Progenitor cell of endocrine pancreas (in vitro differentiated cells): ENCODE measurements at places on chromosomes 2 and 18. TPM values are rescaled to one million over a fixed set of nuclear protein-coding genes. Genes with fewer than 3 reads are reported as not detected.

DNA sequence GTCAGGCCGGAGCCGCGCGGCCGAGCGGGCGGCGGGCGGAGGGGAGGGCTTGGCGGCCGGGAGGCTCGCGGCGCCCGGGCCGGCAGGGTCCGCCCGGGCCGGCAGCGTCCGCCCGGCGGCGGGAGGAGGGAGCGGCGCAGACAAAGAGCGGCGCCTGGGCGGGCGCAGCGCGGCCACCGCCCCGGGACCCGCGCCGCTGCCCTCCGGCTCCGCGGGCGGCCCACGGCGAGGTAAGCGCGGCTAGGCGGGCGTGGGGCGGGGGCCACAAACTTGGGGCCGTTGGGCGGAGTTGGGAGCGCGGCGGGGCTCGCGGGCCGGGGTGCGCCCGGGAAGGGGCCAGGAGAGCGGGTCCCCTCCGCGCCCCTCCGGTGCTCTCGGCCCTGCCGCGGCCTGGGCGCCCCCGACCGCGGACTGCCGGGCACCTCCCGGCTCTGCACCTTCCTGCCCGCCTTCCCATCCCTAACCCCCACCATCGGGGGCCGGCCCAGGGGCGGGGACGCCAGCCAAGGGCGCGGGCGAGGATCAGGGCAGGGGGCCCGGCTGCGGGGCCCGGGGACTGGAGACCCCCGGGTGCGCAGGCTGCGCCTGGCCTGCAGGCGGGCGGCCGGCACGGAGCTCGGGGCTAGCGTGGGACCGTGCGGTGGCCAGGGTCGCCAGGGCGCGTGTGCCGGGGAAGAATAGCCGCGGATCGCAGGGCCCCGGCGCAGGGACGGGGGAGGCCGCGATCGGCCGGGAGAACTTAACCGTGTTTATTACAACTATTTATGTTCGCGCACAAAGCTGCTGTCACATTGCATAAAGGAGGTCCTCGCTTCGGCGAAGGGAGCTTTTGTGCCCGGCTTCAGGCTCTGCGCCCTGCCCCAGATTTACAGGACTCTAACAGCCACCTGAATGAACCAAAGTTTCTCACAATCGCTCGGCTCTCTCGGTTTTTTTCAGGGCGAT, at the start of gene NCK2:
TSS of gene NCK2 (plus strand) at position 4 of the 945 bp plus-strand sequence. CDS start 110,152 bp downstream, outside the sequence.
- peaks cover 4% of the 10 kb centered on the region for H3K36me3 ChIP-seq
- peak; percentile 45 for DNase-seq
- peak within 1 kb of the TSS; percentile 96 for H3K27ac ChIP-seq
- peak within 1 kb of the TSS; percentile 86 for H3K4me3 ChIP-seq
- peaks cover 48% of the 10 kb centered on the region for H3K4me1 ChIP-seq

DNA sequence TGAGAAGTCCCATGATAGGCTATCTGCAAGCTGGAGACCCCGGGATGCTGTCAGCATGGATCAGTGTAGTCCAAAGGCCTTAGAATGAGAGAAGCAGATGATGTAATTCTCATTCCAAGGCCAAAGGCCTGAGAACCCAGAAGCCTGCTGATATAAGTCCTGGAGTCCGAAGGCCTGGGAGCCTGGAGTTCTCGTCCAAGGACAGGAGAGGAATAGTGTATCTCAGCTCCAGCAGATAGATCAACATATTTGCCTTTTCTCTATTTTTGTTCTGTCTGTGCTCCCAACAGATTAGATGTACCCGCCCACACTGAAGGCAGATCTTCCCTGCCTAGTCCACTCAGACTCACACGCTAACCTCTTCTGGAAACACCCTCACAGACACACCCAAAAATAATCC, 454.9 kb upstream of the CHAC2 start:
- H3K4me1 ChIP-seq = peaks cover 1% of the 10 kb centered on the region
- no peak overlapping the region for H3K4me3 ChIP-seq
- DNase-seq = no peak
- H3K27me3 ChIP-seq = no peaks in the 10 kb centered on the region

GRCh38 chr2:211730215-211730614, 808.4 kb downstream of the ERBB4 start:
- H3K4me3 ChIP-seq = no peak overlapping the region
- H3K4me1 ChIP-seq = no peaks in the 10 kb centered on the region
- no peaks in the 10 kb centered on the region for H3K27me3 ChIP-seq
- H3K36me3 ChIP-seq = peaks cover 3% of the 10 kb centered on the region
- no peak for DNase-seq

DNA sequence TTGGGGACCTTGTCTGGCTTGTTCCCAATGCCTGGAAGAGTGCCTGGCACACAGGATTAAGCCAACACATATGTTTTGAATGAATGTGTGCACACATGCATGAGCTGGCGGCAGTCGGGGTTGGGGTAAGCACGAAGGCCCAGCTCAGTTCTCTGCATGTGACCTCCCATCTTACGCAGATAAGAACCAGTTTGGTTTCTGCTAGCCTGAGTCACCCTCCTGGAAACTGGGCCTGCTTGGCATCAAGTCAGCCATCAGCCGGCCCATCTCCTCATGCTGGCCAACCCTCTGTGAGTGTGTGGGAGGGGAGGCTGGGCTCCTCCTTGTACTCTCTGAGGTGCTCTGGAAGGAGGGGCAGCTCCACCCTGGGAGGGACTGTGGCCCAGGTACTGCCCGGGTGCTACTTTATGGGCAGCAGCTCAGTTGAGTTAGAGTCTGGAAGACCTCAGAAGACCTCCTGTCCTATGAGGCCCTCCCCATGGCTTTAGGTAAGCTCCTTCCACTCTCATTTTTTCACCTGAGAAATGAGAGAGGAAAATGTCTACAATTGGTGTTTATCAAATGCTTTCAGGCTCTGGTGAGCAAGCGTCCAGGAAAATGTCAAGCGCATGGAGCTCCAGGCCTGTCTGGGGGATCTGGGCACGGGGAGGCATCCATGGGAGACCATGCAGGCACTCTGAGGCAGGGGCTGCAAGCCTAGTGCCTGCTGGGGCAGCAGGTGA, 9.7 kb upstream of the IL1RN start:
- no peak overlapping the region for H3K4me3 ChIP-seq
- no peak for DNase-seq
- no peak overlapping the region for H3K27ac ChIP-seq
- H3K27me3 ChIP-seq = peaks cover 23% of the 10 kb centered on the region

DNA sequence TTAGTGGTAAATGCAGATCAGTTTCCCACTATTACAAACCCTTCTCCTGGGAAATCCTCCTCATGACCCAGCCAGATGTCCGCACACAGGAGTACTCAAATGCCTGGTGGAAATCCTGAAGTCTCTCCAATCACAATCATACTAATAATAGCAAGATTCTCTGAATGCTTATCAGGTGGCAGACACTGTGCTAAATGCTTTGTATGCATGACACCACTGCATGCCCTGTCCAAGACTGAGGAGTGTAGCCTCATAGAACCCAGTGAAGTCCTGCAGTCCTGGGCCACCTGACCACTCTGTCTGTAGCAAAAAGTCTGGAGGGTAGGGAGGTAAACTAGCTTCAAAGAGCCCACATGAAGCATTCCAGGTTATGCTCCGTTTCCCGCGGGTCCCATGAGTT, 434.8 kb upstream of the CHST9 start:
- peak overlapping the region; percentile 83 for H3K27ac ChIP-seq
- DNase-seq = no peak
- no peak overlapping the region for H3K4me3 ChIP-seq
- H3K4me1 ChIP-seq = peaks cover 20% of the 10 kb centered on the region
- H3K27me3 ChIP-seq = no peaks in the 10 kb centered on the region

- peaks cover 83% of the 10 kb centered on the region for H3K27me3 ChIP-seq
- H3K4me3 ChIP-seq = peak overlapping the region; percentile 47
- H3K4me1 ChIP-seq = peaks cover 9% of the 10 kb centered on the region
- H3K36me3 ChIP-seq = no peaks in the 10 kb centered on the region
- DNase-seq = peak; percentile 39
Observed at GRCh38 chr18:37484983-37485834, 80.4 kb downstream of the CELF4 start.

- DNase-seq = no peak
- no peaks in the 10 kb centered on the region for H3K27me3 ChIP-seq
- peaks cover 5% of the 10 kb centered on the region for H3K4me1 ChIP-seq
- H3K4me3 ChIP-seq = no peak overlapping the region
- no peak overlapping the region for H3K27ac ChIP-seq
Observed at GRCh38 chr2:170201734-170202393, 23.9 kb downstream of the MYO3B start.

DNA sequence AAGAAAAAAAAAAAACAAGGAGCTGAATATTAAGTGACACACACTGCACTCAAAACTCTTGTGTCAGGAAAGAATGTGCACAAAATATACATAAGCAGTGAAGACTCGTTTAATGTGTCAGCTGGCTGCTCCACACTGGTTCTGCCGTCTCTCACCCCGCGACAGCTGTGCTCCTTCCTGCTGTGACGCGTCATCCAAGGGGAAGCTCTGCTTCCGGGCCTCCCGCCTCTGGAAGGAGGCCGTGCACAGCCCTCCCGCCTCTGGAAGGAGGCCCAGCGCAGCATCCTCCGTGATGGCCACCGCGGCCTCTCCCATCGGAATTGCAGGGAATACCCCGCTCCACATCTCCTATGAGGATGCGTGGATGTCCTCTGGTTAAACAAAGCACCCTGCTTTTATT, 151.0 kb downstream of the HDAC4 start:
- H3K4me3 ChIP-seq = no peak overlapping the region
- H3K4me1 ChIP-seq = peaks cover 10% of the 10 kb centered on the region
- DNase-seq = no peak
- H3K36me3 ChIP-seq = no peaks in the 10 kb centered on the region
- H3K27me3 ChIP-seq = no peaks in the 10 kb centered on the region

- no peaks in the 10 kb centered on the region for H3K36me3 ChIP-seq
- no peaks in the 10 kb centered on the region for H3K27me3 ChIP-seq
- no peak for DNase-seq
Observed at GRCh38 chr2:170013802-170014551, 164.0 kb upstream of the MYO3B start.

- H3K27me3 ChIP-seq = no peaks in the 10 kb centered on the region
- no peak overlapping the region for H3K4me3 ChIP-seq
- H3K36me3 ChIP-seq = no peaks in the 10 kb centered on the region
- peaks cover 27% of the 10 kb centered on the region for H3K4me1 ChIP-seq
- no peak for DNase-seq
- no peak overlapping the region for H3K27ac ChIP-seq
Observed at GRCh38 chr2:187580462-187581124, 26.4 kb upstream of the TFPI start.

DNA sequence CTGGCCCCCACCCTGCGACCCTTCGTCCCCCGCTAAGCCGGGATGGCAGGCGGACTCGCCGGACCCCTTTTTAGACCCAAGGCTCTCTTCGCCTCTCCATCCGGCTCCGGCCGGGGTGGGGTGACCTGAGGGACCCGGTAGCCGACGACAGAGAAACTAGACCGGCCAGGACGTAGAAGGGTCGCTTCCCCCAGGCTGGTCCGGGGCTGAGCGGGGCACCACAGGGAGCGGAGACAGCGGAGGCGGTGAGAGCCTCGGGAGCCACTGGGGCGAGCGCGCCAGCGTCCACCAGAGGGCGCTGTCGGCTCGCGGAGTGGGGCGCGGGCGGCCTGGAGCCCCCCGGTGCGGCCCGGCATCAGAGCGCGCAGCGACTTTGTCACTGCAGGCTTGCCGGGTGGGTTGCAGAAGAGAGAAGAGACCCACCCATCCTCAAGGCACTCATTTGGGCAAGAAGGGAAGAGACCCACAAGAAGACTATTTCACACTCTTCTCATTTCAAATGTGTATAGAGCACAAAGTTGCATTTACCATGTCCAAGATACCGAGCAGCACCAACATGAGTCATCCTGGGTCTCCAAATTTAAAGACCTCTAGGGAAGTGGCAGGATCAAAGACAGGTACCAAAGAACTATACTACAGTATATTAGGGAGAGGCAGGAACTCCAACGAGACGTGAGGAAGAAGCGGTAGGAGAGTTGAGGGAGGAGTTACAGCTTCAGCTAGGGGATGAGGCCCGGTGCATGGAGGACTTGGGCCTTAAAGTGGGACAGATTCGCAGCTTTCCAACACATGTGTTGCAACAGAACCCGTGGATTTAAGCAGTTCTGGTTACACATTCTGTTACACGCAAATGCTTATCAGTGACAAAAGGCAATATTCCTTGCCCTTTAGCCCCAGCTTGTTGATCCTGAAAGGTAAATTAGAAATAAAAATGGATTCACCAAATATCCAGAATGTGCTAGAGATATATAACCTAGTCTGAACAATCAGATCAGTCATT, 7.6 kb upstream of the PRKCE start:
- H3K4me3 ChIP-seq = peak overlapping the region; percentile 37
- no peak overlapping the region for H3K27ac ChIP-seq
- peaks cover 83% of the 10 kb centered on the region for H3K27me3 ChIP-seq
- no peaks in the 10 kb centered on the region for H3K4me1 ChIP-seq
- no peaks in the 10 kb centered on the region for H3K36me3 ChIP-seq
- peak; percentile 73 for DNase-seq

DNA sequence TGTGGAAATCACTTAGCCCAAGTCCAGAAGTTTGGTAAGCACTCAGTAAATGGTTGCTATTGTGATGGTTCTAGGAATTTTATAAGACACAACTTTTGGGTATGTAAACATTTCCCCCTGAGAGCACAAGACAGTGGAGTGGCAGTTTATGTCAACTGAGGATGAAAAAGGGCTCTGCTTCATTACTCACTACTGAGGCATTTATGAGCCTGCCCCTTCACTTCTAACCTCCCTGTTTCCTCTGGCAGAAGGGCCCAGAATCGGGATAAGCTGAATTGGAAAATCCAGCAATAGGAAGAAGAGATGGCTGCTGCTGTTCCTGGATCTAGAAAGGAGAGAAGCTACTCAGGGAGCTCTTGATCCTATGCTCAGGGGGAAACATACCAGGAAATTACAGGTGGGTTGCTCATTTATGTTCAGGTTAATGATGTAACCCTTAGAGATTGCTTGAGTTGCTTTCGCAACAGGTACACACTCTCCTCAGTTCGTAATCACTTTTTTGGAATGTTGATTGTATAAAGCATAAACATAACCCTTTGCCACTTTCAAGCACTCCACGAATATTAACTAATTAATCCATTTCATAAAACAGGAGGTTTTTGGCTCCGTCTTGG, 46.3 kb downstream of the ADCYAP1 start:
- H3K27me3 ChIP-seq = peaks cover 5% of the 10 kb centered on the region
- DNase-seq = no peak
- no peak overlapping the region for H3K27ac ChIP-seq
- H3K4me1 ChIP-seq = peaks cover 6% of the 10 kb centered on the region

DNA sequence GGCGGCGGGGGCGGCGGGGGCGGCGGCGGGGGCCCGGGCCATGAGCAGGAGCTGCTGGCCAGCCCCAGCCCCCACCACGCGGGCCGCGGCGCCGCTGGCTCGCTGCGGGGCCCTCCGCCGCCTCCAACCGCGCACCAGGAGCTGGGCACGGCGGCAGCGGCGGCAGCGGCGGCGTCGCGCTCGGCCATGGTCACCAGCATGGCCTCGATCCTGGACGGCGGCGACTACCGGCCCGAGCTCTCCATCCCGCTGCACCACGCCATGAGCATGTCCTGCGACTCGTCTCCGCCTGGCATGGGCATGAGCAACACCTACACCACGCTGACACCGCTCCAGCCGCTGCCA, 644 bp downstream of the ONECUT2 start:
- H3K27me3 ChIP-seq = no peaks in the 10 kb centered on the region
- peak overlapping the region; percentile 98 for H3K27ac ChIP-seq
- H3K36me3 ChIP-seq = peaks cover 27% of the 10 kb centered on the region
- H3K4me3 ChIP-seq = peak overlapping the region; percentile 99

- H3K4me3 ChIP-seq = no peak overlapping the region
- H3K4me1 ChIP-seq = peaks cover 3% of the 10 kb centered on the region
- no peak for DNase-seq
- H3K27ac ChIP-seq = no peak overlapping the region
- H3K27me3 ChIP-seq = peaks cover 41% of the 10 kb centered on the region
Observed at GRCh38 chr2:216316743-216317142, 55.5 kb downstream of the MARCHF4 start.

The SULT1C3 gene
- total RNA-seq = not detected in 2 replicates

The RNU2-63P gene
- total RNA-seq = 2.8 TPM in 1 of 2 replicates, not detected in the other

The GALNT3 gene
- total RNA-seq = 18.4 and 20.2 TPM in 2 replicates

The GRP gene
- total RNA-seq = not detected in 2 replicates

The ITGB6 gene
- total RNA-seq = 6.7 and 7.0 TPM in 2 replicates

The FOXD4L1 gene
- total RNA-seq = 0.20 and 0.48 TPM in 2 replicates
